ENCODE measurements at places on chromosomes 1 and 21.
A peak's percentile ranks its signal among the peaks of the same experiment; 100 is the strongest.

GRCh38 chr1:217907504-217907903 is 276.4 kb downstream of the SPATA17 start:
- DNase-seq: no peak

DNA sequence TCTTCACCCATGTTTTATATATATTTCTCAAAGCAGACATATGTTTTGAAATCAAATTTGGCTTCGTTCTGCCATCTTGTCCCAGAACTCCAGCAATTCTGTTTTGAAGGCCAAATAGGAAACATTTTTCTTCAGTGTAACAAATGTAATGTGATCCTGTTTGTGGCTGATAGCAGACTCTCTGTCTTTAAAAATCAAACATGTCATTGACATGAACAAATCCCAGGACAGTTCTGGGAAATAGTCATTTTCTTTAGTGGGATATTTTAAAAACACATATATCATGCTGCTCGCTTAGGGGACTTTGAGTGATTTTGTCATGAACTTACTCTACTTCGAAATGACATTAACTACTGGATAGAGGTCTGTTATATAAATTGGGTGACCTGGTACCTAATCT is 51.4 kb downstream of the HMCN1 start:
- no peak for DNase-seq

- DNase-seq: no peak
Observed at GRCh38 chr21:22900490-22900889, 1902.3 kb downstream of the NCAM2 start.

DNA sequence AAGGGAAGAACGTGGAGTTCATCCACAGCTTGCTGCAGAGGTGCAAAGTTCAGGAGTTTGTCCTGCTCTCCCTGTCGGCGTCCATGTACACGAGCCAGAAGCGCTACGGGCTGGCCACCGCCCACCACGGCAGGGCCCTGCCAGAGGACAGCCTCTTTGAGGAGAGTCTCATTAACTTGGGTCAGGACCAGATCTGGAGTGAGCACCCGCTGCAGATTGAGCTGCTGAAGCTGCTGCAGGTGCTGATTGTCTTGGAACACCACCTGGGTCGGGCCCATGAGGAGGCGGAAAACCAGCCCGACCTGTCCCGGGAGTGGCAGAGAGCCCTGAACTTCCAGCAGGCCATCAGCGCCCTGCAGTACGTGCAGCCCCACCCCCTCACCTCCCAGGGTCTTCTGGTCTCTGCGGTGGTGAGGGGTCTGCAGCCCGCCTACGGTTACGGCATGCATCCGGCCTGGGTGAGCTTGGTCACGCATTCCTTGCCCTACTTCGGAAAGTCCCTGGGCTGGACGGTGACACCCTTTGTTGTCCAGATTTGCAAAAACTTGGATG is 73.8 kb upstream of the MORC3 start:
- DNase-seq: no peak

DNA sequence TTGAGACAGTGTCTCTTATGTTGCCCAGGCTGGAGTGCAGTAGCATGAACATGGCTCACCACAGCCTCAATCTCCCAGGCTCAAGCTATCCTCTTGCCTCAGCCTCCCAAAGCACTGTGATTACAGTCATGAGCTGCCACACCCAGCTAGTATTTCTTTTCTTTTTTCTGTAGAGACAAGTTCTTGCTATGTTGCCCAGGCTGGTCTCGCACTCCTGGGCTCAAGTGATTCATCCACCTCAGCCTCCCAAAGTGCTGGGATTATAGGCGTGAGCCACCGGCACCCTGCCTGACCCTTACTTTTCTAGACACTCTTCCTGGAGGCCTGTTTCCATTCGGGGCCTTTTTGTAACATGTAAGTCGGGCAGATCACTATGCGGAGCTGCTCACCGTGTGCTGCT is 30.1 kb upstream of the SRP9 start:
- no peak for DNase-seq

DNA sequence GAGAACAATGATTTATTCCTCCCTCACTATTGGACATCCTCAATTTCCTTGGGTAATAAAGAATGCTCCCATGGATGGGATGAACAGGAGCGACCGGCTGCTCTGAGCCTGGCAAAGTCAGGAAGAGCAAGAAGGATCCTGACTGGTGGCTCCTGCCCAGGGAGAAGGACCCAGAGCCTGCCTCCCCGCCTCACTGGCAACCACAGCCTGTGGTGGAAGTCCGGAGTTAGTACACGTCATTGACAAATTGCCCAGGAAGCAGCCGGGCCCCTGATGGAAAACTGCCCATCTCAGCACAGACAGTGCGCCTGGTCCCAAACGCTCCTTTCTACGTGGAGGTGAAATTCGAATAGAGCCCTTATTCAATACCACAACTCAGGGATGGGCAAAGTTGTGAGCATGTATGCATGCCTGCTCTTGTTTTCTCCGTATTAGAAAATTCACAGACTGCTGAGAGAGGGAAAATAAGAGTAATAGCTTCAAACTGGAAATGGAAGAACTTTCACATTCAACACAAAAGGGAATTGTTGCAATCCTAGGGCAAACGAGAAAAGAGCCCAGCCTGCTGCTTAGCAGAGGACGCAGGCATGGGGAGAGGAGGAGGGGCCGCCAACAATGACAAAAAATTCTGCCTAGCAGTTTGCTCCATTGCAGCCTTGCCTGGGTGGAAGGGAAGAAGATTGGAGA is 397.1 kb upstream of the VAMP3 start:
- DNase-seq: peak; percentile 36

DNA sequence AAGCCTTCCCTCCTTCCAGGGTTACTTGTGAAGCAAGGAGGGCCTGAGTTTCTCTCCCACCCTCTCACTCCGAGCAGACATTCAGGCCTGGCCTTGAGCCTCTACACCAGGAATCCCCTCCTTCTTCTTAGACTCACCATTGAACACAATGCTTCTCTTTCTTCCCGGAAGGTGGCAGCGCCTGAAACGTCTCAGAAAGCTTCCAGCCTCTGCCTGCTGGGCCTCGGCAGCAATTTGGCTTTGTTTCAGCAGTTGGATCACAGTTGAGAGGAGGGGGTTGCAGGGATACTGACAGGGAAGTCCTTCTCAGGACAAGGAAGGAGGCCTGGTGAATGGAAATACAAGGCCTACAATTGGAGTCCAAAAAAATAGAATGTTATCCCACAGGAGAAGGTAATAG is 6.3 kb downstream of the CLDN8 start:
- no peak for DNase-seq

DNA sequence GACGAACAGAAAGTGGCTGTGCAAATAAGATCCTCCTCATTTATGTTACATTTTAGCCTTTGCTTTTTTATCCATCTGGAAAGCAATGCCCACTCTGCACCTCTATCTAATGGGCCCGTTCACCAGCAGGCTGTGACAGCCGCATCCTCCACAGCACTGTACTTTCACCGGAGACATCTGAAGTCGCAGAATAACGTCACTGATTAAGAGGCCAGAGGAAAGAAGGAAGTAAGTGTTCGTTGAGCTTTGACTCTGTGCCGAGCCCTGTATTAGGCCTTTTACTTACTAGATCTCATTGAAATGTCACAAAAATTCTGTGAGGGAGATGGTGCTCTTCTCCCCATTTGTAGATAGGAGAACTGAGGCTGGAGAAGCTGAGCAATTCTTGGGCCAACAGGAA is 62.3 kb downstream of the KAZN start:
- DNase-seq: no peak

GRCh38 chr21:34615487-34615814 is 538 bp upstream of the RCAN1 start:
- no peak for DNase-seq

GRCh38 chr1:50421768-50422674 is 1.2 kb downstream of the DMRTA2 start:
- no peak for DNase-seq

DNA sequence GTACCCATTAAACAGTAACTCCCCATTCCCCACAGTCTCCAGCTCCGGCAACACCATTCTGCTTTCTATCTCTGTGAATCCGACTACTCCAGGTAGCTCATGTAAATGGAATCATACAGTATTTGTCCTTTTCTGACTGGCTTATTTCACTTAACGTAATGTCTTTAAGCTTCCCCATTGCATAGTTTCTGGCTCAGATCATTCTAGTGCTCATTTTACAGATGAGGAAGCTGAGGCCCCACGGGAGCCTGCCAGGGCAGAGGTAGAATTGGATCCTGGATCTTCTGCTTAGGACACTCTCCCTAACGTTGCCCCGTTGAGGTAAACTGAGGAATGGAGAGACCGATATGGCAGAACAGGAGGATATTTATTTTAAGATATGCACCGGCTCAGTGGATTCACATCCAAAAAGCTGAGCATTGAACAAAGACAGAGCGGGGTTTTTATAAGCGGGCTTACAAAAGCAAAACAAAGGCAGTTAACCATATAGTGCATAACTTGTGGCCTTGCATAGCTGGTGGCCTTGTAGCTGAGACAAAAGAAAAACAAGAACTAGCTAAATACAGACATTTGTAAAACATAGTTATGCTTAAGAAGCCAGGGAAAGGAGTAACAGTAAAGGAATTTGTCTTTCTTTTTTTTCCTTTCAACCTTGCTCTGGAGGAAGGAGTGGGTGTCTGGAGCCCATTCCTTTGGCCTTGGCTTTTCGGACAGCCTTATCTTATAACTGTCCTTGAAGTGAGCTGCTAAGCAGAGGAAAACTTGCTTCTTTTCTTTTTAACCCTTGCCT is 15.3 kb upstream of the KLHDC8A start:
- DNase-seq: peak; percentile 52

GRCh38 chr1:241799416-241799815 is 48.6 kb upstream of the EXO1 start:
- no peak for DNase-seq

GRCh38 chr1:161787355-161787754 is 21.2 kb downstream of the ATF6 start:
- DNase-seq: no peak

DNA sequence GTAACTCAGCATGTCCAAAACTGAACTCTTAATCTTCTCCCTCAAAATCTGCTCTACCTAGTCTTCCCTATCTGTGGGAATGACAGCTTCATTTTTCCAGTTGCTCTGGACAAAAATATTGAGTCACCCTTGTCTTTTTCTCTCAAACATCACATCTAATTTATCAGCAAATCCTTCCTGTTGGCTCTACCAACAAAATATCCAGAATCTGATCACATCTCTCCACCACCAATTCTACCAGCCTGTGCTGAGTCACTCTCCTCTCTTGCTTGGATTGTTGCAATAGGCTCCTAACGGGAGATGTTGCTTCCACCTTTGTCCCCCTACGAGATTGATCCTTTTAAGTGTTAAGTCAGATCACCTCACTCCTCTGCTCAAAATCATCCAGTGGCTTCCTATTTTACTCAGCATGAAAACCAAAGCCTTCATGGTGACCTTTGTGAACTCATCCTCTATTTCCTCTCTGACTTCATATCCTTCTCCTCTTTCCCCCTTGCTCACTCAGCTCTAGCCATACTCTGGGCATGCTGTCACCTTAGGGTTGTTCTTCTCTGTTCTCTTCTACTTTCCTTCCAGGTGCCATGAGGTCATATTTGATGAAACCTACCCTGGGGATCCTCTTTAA is 21.5 kb upstream of the SMYD2 start:
- no peak for DNase-seq

DNA sequence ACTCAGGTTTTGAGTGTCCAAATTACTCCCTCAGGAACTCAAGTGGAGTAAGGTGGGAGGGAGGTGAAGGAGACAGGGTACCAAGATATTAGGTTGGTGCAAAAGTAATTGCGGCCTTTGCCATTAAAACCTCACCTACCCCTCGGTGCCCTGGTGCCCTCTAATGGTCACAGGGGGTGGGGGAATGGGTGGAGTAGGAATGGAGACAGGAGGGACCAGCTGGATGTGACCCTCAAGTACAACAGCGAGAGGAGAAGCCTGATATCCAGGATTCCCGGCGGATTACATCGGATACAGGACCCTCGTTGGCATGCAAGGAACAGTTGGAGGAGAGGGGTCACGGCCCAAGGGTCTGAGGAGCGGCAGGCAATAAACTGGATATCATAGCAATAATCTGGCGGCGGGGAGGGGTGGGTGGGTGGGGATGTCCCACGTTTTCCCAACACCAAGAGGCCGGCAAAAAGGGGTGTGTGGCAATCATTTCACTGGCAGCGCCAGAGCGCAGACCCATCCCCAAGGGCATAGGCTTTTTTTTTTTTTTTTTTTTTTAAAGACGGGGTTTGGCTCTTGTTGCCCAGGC is 4.3 kb upstream of the ZBTB7B start:
- no peak for DNase-seq

DNA sequence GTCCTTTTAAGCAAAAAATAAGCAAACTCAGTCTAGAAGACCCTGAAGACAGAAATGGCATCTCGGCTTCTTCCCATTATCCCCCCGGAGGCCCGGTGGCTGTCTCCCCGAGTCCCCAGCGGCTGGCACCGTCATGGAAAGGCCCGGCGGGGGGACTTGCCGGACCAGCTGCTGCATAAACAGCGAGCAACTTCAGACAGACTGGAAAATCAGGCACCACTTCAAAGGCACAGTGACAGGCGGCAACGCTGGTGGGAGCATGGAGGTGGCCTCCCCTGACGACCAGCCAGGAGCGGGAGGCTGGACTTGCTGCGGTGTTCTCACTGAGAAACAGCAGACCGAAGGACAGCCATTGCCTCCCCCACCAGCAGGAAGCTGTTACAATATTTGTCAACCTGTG is 18.4 kb upstream of the C1QA start:
- DNase-seq: no peak

DNA sequence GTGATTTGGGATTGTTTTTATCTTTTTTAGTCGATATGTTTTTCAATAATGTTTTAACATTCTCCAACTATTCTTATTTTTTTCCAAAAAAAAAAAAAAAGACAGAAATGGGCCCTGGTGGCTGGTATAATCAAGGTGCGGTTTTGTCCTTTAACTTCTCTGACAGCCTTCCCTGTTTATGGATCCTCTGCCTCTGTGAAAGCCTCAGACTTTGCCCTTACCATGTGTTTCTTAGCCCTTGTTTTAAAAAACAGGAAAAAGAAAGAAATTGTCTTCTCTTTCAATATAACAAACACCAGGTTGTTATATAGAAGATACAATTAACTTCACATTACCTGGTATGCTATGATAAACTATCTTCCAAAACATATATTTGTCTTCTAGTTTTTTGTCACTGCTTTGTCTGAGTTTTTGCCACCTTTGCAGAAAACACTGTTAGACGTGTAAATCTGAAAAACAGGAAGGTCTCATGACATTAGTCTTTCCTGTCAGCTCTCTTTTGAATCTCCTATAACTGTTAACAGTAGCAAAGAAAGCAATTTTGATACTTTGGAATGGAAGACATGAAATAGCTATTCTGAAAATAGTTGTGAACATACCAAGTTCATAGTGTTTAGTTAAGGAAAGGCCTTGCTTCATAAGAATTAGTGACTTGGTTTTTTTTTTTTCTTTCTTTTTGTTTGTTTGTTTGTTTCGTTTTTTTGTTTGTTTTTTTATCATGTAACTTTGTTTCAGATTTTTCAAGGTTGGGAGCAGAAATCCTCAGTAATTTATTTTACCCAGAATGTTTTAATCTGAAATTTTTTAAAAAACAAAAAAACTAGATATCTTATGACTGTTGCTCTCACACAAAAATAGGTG is 31.7 kb upstream of the CACYBP start:
- no peak for DNase-seq

- DNase-seq: no peak
Observed at GRCh38 chr21:25589887-25590286, 17.4 kb downstream of the MRPL39 start.

Data from GM03348 (cell line).